ENCODE measurements at places on chromosomes 16 and 17.

- peak; percentile 83 for DNase-seq
These were observed 28.7 kb upstream of the MILR1 start for GRCh38 chr17:64420143-64420670.

DNA sequence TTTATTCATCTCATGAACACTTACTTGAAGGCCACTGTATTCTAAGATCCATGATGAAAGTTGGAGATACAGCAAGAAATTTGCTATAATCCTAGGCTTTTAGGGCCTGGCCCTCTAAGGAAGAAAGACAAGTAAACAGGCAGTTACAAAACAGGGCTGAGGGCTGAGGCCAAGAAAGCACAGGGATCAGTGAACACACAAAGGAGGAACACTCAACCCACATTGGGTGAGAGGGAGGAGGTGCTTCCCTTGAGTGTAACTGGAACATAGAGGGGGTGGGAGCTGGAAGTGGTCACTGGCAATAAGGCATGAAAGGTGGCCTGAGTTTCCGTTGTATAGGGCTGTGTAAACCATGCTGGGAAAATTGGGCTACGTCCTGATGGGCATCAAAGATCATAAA lies 112.2 kb downstream of the ZNF18 start:
- no peak for DNase-seq

DNA sequence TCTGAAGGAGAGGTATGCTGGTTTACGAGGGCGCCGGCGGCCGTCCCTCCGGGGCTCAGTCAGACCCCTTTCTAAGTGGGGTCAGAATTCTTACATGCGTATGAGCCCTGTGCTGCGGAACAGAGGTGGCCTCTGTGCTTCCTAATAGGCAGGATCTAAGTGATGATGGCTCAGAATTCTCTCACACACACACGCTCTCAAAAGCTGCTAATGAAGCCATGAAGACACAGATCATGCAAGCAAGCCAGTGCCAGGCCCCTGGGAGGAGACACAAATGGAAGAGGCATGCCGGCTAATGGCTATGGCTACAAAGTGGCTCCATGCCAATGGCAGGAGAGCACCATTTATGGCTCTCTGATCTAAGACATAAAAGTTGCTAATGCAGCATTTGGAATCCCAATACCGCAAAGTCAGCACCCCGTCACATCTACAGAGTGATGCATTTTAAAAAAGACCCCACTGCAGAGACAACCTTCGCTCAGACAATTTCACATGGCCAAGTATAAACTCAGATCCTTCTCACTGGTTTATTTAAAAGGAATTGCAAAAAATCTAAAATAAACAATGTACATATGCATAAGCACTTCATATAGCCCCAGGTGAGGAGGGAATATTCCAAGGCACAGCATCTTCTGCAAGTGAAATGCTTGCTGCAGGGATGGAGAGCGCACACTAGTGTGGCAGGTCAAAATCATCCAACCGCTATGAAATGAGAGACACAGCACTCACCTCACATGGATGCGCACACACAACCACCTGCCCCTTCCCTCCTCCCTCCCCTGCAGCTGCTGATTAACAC lies 24.5 kb downstream of the NPLOC4 start:
- DNase-seq, result no peak

DNA sequence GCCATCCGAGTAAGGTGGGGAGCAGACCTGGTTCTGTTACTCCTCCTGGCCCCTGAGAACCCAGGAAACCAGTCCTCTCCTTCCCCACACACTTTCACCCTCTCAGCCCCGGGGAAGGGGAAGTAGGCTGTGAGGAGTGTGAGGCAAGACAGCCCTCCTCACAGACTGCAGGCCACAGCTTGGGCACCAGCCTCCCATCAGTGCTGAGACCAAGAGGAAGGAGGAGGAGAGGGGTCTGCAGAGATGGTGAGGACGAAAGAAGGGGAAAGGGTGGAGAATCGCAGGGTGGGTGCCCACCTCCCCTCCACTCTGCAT lies 7.0 kb downstream of the G6PC3 start:
- DNase-seq, result no peak

GRCh38 chr16:89034971-89035668 lies 58.1 kb upstream of the CBFA2T3 start:
- no peak for DNase-seq
